ENCODE measurements at places on chromosomes 4 and X.

DNA sequence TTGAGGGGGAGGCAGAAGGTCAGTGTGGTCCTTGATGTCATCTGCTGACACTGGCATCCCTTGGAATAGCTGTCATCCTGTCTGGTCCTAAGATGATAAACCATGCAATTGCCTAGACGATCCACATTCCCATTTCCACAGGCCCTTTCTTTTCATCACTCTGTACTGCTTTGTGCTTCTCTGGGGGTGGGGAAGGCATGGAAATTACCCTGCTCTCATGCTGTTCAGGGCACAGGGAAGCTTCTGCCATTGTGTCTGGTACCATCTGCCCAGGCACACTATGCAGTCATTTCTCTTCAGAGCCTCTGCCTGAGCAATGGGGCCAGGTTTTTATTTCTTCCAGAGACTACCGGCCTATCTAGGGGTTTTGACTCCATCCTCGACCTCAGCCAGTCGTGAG, 49.7 kb upstream of the ELOVL6 start:
- DNase-seq: no peak

- DNase-seq: no peak
These were observed 64.5 kb downstream of the ANXA3 start for GRCh38 chr4:78616046-78616498.

GRCh38 chr4:164501074-164501473, 252.9 kb upstream of the SMIM31 start:
- no peak for DNase-seq

DNA sequence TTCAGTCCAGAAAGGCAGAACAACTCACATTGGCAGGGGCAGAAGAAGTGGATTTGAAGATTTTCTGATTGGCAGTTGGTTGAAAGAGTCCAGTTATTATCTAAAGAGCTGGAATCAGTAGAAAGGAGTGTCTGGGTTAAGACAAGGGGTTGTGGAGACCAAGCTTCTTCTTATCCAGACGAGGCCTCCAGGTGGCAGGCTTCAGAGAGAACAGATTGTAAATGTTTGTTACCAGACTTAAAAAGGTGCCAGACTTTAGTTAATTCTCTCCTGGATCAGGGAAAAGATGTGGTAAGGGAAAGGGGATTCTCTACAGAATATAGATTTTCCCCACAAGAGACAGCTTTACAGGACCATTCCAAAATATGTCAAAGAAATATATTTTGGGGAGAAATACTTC, 36.7 kb upstream of the TLR3 start:
- DNase-seq: no peak

DNA sequence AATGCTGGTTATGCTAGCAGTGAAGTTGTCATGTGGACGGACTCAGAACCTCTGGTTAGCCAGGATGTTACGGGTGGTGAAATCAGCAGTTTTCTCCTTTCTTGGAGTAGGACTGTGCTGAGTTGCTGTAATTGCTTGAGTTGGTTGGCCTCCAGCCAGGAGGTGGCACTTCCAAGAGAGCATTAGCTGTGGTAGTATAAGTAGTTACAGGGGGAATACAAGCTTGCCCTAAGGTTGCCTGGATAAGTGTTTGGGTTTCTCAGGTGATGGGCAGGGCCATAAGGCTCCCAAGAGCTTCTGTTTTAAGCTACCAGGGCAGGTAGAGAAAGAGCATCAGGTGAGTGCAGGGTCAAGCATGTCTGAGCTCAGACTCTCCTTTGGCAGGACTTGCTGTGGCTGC, 103.0 kb downstream of the ZNF518B start:
- no peak for DNase-seq

DNA sequence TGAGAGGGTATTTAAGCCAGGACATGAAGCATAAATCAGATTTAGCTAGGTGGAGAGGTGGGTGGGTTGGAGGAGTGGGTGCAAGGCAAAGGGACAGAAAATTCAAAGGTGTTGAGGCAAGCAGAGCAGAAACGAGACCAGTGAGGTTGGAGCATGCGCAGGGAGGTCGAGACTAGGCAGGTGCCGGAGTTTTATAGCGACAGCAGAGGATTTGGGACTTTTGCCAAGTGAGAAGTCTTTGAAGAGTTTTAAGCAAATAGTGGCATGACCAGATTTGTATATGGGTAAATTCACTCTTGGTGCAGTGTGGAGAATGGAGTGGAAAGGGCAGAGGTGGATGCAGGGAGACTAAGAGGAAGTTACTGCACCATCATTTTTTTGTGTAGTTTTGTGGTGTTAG, 107.0 kb upstream of the TLR2 start:
- DNase-seq: no peak

- no peak for DNase-seq
These were observed 168.6 kb upstream of the KLF3 start for GRCh38 chr4:38495446-38495845.

- no peak for DNase-seq
These were observed 55.9 kb upstream of the HGFAC start for GRCh38 chr4:3385711-3386420.

- no peak for DNase-seq
These were observed 50.9 kb upstream of the TAB3 start for GRCh38 chrX:30939928-30940327.

Data from SW 1271 (cell line).